ENCODE measurements at places on chromosomes 3 and 15.

DNA sequence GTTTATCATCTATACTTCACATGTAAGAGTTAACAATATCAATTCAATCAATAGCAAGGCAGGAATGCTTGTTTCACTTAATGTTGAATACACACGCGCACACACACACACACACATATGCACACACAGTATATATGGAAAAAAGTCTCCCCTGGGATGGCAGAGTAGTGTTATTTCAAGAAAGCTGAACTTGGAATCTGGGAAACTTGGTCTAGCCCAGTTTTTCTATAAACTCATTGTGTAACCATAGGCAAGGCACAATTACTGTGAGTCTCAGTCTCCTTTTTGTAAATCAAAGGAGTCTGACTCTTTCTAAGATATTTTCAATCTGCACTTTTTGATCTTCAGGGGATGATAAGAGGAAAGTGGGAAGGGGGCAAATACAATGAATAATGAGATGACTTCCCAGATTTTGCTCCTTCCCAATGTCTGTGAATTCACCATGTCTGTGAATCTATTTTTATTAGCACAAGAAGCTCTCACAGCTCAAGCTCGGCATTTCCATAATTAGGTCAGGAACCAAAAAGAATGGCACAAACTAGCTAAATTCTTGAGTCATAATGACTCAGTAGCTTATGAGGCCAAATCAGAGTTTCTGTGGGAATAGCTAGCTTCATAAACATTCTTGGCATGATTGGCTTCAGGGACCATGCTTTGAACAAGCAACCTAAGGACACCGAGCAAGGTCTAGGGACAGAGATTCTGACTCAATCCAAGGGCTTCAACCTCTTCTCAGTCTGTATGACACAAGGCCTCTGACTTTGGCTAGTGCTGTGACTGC is 227.4 kb upstream of the DCBLD2 start:
- no peak for DNase-seq

DNA sequence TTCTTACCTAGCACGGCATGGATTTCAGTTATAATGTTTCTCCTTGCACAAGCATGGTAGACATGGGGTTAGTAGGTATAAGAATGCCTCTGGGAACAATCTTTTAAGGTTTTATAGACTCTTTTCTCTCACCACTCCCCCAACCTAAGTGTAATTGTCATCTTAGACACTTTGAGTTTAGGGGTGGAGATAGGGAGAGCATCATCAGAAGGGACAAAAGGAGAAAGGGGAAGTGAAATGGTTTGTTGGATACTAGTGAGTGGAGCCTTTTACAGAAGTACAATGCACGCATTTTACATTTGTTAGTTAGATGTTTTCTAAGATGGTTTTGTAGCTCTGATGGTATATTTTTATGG is 189.2 kb downstream of the TP63 start:
- DNase-seq: no peak

DNA sequence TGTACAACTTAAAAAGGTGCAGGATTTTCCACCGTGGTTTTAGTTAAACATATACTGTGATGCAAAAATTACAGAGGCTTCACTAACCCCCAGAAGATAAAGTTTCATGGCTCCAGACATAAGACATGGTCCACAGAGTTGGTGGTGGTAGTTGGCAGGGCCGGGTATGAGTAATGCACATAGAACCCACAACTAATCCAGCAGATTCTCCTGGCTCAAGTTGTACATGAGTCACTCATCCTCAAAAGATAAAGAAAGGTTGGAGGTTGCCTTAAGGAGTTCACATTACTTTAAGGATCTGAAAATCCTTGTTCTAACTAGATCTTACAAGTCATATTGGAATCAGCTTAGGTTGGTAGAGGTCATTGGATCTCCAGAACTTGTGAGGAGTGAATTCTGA is 98.3 kb upstream of the ZBTB20 start:
- no peak for DNase-seq

GRCh38 chr15:96774216-96774615 is 443.7 kb downstream of the NR2F2 start:
- no peak for DNase-seq

GRCh38 chr15:80556694-80557367 is 138.3 kb upstream of the ABHD17C start:
- no peak for DNase-seq

DNA sequence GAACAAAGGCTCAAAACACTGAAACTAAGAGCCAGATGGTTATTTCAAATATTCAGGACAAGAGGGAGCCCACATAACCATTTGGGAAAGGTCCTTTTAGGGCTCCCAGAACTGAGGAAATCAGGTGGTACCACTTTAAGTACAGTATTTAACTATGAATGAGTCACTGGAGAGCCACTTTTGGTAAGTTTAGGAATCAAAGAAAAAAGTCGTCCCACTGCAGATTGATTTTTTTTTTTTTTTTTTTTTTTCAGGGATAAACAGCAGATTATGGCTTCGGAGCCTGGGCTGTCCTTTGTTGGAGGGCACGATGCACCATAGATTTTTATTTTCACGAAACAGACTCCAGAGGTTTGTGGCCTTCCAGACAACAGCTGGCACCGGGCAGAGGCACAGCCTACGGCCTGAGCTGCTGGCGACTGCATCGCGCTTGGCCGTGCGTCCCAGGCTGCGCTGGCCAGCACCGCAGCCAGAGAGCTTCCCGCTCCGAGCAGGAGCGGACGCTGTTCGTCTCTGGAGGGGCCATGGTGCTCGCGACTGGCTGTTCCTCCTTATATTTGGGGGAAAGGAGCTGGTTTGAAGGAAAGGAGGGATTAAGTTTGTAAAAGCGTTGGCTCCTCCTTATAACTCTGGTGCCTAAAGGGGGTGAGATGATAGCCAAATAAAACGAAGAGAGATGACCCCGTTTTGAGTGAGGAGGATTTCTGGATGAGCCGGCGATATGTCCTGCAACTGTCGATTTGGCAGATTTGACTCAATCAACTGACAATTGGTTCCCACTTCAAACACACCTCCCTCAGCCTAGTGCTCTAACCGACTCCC is 152.9 kb upstream of the GOLIM4 start:
- peak; percentile 25 for DNase-seq

GRCh38 chr3:172614340-172615274 is 91.4 kb upstream of the TNFSF10 start:
- DNase-seq: no peak

DNA sequence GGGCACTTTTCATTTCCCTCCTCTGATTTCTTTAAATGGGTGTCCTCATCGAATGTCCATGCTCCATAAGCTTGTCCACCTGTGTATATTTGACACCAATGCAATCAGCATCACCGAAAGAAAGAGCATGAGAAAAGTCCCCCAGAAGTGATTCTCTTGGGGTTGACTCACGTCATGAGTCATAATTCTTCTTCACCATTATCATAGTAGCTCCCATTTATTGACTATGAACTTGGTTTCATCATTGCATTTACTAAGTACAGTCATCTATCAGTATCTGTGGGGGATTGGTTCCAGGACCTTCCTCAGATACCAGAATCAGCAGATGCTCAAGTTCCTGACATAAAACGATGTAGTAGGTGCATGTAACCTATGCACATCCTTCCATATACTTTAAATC is 372.5 kb upstream of the CFAP20DC start:
- no peak for DNase-seq

GRCh38 chr3:123997543-123997942 is 5.6 kb upstream of the ROPN1 start:
- no peak for DNase-seq

GRCh38 chr3:80983753-80984152 is 777.7 kb downstream of the GBE1 start:
- no peak for DNase-seq

- DNase-seq: no peak
These were observed 249.4 kb upstream of the TPM1 start for GRCh38 chr15:62792986-62793751.

DNA sequence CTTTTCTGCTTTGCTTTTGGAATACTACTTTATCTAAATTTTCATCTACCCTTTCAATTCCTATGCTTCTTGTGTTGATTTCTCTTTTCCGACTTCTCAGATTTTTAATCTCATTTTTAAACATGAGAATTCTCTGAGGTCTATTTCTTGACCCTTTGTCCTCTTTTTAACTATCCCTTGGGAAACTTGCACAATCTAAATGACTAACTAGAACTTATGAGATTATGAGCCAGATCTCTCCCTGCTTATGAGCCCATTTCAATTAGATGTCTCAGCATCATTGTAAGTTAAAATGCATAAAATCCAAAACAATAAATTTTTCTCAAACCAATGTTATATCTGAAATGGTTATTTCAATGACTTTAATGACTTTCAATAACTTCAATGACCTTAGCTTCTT is 296.9 kb upstream of the AGTR1 start:
- no peak for DNase-seq

- no peak for DNase-seq
These were observed 786 bp downstream of the RHOA start for GRCh38 chr3:49410846-49411534.

GRCh38 chr15:43329217-43329959 is 985 bp downstream of the LCMT2 start:
- no peak for DNase-seq

Measured in NCI-H2171 (cell line).